SK-MEL-5 (cell line): ENCODE measurements at places on chromosomes 1 and 21.

GRCh38 chr1:13701271-13701640 is 1.3 kb downstream of the PRDM2 start:
- DNase-seq = no peak

- DNase-seq = peak; percentile 74
Observed at GRCh38 chr1:150464422-150464826, 22.8 kb upstream of the TARS2 start.

DNA sequence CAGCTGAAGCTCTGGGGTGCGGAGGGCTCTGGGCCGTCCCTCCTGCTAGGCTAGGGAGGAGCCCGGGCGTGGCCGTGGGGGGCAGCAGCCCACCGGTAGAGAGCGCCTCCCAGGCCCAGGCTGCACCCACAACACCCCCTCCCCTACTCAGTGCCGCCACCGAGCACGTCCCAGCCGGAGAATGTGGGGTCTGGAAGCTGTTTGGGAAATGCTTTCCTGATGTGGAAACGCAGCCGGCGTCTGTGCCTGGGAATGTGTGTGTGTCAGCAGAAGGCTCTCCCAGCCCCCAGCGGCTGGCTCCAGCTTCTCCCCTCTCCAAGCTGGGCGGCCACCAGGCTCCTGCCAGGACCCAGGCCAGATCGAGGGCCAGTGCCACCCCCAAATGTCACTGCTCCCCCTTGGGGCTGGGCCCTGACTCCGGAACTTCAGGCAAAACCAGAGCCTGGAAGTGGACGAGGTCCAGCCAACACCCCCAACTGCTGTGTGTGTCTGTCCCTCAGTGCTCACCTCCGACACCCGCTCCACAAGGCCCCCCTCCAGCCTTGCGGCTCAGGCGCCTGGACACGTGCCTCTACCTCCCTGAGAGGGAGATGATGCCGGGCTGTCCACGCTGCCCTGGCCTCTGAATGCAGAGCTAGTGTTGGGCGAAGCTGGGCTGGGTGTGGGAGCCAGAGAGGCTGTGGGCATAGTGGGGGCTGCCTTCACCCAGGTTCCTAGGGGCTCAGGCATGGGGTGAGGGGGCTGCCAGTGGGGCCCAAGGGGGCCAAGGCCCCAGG is 74.7 kb downstream of the MEGF6 start:
- no peak for DNase-seq

DNA sequence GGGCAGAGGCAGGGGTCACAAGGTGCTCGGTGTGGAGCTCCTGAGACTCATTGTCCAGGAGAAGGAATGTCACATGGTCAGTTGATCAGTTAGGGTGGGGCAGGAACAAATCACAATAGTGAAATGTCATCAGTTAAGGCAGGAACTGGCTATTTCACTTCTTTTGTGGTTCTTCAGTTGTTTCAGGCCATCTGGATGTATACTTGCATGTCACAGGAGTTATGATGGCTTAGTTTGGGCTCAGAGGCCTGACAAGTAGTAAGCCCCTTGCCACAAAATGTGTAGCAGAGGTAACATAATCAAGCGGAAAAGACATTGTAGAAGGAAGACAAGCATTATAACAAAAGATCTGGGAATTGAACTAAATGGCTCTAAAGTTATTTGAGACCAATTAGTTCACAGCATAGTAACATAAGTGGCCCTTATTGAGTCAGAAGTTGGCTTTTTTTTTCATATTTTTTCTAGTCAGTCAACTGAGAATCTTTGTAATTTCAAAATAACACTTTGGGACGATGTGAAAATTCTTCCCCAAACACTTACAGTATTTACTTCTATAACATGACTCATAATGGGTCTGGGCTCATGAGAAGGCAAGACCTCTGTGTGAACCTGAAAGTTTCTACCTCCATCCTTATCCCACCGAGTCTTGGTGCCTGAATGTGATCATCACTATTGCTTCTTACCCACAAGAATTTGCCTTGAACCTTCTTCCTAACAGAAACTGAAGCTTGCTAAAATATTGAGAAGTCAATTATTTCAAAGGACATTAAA is 137.0 kb upstream of the DPT start:
- DNase-seq = no peak

- DNase-seq = no peak
Observed at GRCh38 chr1:64337926-64338325, 132.0 kb upstream of the CACHD1 start.

DNA sequence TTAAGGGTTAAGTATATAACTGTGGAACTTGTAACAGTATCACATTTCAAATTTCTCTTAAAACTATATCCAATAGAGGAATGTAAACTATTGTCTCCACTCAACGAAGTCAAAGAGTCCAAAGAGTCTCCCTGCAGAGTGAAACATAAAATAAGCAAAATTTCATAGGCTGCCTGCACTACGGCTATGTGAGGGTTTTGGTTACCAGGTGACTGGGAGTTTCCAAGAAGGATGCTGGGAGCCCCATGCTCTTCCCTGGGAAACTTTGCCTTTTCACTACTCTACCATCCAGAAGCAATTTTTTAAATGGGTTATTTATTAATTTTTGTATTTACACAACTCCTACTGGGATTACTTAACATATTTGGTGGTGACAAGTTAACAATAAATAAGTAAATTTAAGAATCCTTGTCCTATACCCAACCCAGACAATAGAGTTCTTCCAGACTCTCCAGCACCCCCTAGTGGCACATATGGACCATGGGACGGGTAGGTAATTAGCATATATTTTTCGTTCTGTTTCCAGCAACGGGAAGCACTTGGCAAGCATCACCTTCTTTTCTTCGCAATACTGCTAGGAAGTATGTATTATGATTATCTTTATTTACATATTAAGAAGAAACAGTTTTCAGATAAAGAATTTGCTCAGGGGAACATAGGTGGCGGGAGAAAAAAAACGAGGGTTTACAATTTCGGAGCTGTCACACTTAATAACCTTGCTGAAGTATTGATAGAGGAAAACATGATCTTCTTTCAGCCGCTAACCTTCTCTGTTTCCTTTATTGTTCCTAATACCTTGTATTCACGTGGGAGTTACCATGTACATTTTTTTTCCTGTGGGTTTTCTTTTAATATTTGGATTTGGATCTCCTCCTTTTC is 3.5 kb downstream of the FMO2 start:
- DNase-seq = peak; percentile 76

DNA sequence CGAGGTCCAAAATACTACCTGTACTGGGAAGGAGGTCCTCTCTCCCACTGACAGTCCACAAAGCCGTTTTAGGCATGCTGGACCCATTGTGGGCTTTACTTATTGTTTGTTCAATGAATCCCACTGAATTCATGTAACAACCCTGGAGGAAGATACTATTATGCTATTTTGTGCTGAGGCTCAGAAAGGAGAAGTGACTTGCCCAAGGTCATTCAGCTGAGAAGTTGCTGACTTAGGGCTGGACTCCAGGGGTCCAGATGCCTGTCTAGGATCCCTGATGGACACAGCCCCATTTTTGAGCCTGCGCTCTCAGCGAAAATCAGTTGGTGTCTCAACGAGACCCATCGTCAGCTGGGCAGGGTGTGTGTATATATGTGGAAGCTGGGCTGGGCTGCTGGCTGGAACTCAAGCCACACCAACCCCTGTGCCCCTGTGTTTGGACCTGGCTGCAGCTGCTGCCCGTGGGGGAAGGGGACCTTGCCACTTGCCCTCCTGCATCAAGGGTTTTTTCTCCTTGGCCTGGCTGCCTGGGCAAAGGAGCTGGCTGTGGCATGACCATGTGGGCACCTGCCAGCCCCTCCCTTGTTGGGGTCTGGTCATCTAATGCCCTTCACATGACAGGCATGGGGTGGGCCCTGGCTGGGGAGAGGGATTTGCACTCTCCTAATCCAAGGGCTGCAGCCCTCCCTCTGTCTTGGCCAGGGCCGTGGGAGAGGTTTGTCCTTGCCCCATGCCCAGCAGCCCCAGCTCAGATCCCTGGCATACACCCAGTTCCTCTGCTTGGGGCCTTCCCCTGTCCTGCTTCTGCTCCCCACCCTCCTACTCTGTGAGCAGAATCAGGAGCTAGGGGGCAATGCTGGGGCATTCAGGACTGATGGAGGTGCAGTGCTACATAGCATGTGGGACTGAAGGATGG is 15.0 kb downstream of the KCNQ4 start:
- no peak for DNase-seq

- no peak for DNase-seq
Observed at GRCh38 chr1:234107416-234108021, 203.0 kb downstream of the SLC35F3 start.

DNA sequence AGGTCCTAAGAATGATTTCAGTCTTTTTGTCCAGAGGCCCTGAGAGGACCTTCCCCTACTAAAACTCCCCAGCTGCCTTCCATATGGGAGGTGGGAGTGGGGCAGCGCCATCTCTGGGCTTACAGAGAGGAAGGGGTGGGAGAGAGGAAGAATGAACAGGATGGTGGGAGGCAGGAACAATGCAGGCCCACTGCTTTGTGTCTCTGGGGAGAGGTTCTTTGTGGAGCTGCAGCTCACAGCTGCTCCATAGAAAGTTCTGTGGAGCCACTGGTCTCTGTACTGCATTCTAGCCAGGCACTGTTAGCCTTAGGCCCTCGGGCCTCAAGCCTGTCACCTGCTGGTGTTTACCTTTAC is 43.6 kb upstream of the A3GALT2 start:
- no peak for DNase-seq

DNA sequence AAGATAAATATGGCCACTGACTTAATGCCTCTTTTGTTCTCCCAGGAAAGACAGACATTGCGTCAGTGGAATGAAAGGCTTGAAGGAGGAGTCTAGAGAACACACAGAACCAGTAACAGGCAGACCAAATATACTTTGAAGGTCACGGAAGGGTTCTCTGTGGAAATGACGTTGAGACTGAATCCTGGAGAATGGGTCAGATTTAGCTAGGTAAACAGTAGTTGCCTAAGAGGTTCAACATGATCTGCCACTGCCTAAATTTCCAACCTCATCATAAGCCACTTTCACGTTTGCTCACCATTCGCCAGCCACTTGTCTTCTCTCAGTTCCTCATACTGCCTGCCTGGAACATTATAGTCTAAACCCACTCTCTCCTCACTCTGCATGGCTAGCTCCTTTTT is 20.5 kb downstream of the PLA2G4A start:
- DNase-seq = peak; percentile 98

- no peak for DNase-seq
Observed at GRCh38 chr1:18271336-18271735, 163.7 kb downstream of the IGSF21 start.

DNA sequence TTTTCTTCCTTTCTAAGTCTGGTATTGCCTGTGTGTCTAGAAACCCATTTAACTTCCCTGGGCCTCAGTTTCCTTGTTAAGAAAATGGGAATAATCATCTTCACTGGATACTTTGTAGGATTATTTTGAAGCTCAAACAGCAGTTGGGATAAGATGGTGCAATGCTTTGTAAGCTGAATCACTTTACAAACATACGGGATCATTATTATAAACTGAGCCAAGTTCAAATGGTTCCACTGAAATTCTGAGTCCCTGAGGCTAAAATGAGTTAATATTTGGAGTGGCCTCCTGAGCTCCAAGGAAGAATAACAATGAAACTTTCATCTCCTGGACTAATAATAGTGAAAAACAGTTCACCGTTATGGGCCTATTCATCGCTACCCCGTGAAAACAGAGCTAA is 388.0 kb downstream of the PLPP3 start:
- DNase-seq = no peak

GRCh38 chr1:78280626-78281025 is 210.1 kb upstream of the PTGFR start:
- no peak for DNase-seq

GRCh38 chr1:201582705-201583442 is 43.9 kb downstream of the NAV1 start:
- no peak for DNase-seq

DNA sequence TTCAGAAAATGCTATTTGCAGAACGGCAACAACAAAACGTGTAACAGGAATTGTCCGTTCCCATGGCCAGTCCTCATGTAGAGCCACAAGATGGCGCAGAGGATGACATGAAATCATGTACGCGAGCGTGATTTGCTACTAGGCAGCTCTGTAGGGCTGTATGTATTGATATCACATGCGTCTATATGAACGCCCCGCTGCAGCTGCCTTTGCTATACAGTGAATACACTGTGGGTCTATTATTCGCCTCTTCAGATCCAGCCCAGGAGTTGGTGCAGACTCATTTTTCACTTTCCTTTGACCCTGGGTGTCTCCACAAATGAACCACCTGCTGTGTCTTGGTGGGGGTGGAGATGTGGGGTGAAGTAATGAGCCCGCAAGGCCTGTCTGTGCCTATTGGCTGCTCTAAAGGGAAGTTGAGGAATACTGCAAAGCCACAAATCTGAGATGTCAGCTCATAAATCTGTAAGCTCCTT is 361.5 kb downstream of the KIF26B start:
- DNase-seq = peak; percentile 74

DNA sequence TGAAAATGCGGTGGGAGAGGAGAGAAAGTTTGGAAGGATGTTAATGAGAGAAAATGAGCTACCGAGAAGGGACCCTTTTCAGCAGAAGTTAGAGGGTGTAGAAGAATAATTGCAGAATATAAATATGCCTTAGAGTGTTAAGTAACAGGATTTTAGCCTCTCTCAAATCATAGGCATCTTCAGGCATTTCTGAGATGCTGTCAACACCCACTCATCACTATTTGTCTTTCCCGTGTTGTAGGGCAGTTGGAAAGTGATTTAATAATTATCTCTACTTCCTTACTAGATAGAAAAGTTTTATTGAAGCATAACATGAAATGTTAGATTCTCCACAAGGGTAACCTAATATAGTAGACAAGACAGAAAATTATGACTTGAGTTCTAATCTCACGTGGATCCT is 96.4 kb upstream of the RGS4 start:
- DNase-seq = no peak

GRCh38 chr1:226629896-226630550 is 81.5 kb downstream of the STUM start:
- no peak for DNase-seq

DNA sequence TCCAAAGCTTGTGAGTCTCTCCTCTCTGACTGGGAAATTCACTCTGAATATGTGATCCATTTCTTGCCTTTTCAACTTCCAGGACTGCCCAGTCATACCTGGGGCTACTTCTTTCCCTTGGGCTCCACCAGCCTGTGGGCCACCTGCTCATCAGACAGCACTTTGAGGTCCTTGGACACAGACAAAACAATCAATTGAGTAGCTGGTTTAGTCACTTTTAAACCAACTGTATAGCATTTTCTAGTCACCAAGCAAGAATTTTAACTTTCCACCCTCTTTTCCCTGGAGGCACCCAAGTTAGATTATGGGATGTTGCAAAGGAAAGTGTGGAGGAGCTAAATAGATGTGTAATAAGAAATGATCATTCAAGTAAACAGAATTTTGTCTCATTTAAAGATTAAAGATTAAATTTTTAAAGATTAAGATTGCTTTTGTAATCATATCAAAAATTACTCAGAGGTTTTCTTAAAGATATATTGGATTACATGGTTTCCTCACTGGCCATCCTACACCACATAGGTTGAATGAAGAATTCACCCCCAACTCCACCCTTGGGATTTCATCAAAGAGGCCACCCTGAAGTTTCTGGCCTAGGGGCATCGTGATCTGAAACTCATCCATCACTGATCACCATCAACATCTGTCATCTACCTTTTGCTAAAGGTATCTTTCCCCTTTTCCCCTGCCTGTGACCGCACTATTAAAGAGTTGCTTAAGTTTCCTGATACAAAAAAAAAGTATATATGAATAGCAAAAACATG is 219.2 kb upstream of the NR5A2 start:
- DNase-seq = no peak
